Stimulated activated CD8-positive, alpha-beta memory T cell treated with anti-CD3 and anti-CD28 coated beads, Interleukin-15, amount 100 ng/mL, for 24 hours (primary cell): ENCODE measurements at places on chromosomes 3 and 15.

- DNase-seq = no peak
Measured at GRCh38 chr3:42600958-42601675, 631 bp downstream of the NKTR start.

- DNase-seq = no peak
Measured at GRCh38 chr3:15983693-15984092, 185.9 kb upstream of the ANKRD28 start.

- DNase-seq = no peak
Measured at GRCh38 chr3:64209866-64210621, 15.2 kb downstream of the PRICKLE2 start.

GRCh38 chr3:13644341-13645117 is 95.6 kb downstream of the FBLN2 start:
- DNase-seq = no peak

- DNase-seq = no peak
Measured at GRCh38 chr3:193879864-193880242, 256.1 kb upstream of the HES1 start.

GRCh38 chr3:54476891-54477290 is 354.5 kb downstream of the CACNA2D3 start:
- DNase-seq = no peak

DNA sequence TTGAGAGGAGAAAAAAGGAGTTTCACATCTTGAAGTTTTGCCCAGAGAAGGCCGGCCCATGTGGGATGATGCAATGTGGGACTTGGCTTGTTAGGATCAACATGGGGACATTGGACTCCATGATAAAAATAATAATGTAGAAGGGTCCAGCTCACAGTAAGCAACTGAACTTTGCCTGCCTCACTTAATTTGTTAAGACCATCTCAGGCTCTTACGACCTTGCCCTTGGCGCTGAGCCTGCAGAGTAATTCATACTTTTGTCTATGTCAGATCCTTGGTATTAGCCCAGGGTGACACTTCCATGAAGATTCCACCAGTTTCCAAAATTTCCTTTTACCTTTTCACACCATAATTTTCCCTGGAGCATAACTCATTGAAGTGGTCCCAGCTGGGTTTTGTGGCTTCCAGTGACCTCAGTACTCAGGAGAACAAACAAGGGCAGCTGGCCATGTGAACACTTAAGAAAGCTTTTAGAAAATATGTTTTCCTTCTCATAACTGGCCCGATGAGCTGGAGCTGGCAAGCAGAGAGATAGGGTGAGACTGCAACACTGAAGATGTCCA is 315.4 kb upstream of the RASGRP1 start:
- no peak for DNase-seq

GRCh38 chr3:146071632-146072031 is 89.4 kb downstream of the PLOD2 start:
- no peak for DNase-seq

DNA sequence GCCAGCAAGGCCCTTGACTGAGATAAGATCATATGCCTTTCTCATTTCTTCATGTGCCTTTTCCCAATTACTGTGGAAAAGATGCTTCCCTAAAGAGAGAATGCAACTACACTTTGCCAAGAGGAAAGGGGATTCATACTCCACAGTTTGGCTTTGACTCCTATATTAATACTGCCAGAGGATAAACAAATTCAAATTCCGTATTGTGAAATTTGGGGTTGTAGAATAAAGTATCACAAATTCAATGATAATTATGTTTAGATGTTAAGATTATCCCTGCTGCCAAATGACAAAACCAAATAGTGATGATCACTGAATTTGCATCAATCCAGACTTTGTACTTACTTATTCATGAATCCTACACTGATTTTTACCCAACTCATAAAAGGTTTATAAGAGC is 88.5 kb upstream of the MNS1 start:
- no peak for DNase-seq

DNA sequence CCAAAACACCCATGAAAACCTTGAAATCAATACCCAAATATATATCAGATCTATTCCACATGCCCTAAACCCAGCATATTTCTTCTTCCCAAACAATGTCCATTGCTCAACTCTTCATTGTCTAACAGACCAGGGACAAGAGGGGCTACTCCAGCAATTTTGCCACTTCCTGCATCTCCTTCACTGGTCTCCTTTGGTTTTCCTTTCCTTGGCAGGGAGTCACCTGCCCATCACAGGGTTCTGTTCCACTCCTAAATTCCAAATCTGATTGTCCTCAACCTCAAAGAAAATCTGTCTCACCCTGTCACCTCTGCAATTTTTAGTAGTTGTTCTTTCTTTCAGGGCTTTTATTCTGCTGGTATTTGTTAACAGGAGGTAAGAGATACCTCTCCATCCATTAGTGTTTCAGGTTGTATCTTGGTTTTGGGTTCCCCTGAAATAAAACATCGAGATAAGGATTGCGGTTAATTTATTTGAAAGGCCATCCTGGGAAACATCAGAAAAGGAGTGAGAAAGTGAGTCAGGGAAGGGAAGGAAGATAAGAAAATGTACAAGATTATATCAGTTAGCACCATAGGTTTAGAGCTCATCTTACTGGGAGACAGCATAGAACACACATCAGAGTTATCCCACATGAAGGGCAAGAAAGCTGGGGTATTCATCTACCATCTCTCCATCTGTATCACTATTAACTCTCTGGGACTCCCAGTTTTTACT is 13.6 kb downstream of the ZBED2 start:
- no peak for DNase-seq

DNA sequence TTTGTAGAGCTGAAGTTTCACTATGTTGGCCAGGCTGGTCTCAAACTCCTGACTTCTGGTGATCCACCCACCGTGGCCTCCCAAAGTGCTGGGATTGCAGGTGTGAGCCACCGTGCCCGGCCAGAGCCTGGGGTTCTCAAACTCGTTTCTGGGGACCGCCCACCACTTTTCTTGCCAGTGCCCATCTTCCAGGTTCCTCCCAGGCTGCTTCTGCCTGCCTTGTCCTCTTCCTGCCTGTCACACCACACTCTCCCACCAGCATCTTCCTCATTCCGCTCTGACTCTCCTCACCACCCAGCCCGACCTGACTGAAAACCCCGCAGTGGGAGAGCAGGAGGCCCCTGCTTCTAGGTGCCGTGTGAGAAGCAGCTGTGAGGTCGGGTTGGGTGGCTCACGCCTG is 3.1 kb upstream of the DYNLT2B start:
- DNase-seq = no peak

DNA sequence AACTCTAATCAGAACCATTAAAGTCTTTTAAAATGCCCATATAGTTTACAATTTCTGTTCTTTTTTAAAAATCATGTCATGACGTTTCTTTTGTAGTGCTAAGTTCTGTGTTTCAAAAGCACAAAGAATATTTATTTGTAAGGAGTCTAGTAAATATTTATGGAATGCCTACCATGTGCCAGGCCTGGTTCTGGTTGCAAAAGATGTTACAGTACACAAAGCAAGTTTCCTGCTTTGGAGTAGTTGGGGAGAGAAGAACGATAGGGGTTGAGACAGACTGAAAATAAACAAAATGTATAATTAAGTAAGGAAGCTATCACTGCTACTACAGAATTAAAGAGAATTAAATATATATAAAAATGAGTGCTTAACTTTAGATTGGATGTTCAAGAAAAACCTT is 86.8 kb upstream of the CMSS1 start:
- no peak for DNase-seq

DNA sequence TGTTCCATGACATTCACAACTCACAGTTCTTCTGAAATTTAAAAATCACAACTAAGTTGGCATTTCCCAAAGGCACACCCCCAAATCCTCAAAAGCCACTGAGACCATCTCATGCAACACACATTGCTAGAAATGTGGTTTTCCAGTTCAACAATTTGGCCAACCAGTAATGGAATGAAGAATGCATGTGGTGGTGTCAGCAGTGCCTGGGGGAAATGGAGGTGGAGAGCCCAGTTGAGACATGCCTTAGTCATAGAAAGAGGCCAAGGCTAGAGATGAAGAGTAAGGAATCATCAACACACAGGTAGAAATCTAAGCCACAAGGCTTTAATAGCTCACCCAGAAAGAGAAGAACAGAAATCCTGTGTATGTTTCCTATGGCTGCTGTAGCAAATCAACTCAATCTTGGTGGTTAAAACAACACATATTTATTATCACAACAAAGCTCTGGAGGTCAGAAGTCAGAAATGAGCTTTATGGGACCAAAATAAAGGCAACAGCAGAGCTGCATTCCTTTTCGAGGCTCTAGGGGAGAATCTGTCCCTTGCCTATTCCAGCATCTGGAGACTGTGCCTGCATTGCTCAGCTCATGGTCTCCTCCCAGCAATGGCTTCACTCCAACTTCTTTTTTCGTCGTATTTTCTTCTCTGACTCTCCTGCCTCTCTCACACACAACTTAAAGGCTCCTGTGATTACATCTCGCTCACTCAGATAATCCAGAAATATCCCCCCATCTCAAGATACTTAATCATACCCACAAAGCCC is 54.0 kb downstream of the SNTN start:
- DNase-seq = no peak
